ENCODE measurements at places on chromosomes 1 and 21. TPM values are rescaled to one million over a fixed set of nuclear protein-coding genes. Genes with fewer than 3 reads are reported as not detected.

Gene PSMA5
- 99.8 TPM for total RNA-seq

Gene APCS
- total RNA-seq: not detected

Gene FCER1A
- not detected for total RNA-seq

Gene IGSF9
- total RNA-seq: not detected

Gene PGLYRP4
- not detected for total RNA-seq

DNA sequence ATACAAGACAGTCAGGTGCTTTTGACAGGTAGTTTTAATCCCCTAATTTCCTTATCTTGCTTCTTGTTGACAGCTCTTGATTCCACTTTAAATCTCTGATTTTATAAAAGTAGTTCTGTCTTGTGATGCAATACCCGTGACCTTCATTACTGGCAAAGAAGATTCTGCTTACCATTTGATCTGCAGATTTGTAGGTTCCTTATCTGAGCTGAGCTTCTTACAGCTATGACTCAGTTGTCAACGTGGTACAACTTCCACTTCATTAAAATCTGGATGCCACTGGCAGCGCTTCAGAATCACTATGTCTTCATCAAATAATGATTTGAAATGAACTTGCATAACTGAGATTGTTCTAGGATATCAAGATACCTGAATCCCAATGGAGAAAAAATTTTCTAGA is 543.6 kb upstream of the B3GALT2 start:
- no peak for DNase-seq

DNA sequence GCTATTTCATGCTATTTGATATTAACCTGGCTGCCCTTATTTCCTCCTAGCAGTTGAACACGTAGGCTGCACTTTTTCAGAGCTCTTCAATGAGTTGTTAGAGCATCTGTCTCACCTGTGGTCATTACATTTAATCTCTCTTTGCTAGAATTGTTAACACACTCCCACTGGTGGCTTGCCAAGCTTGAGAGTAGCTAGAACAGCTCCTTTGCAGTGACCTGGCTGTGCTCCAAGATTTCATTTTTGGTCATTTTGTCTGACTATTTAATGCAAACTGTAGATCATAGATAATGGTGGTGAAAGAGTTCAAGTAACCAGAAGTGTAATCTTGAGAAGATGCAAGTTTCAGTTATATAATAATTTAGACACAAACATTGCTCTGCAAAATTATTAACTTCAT is 105.6 kb downstream of the LRRC7 start:
- DNase-seq: no peak

- no peak for DNase-seq
Observed at GRCh38 chr1:161158316-161159010, 837 bp upstream of the USP21 start.

GRCh38 chr1:233327651-233328141 is at the start of gene MAP3K21:
TSS of gene MAP3K21 (plus strand) at chr1:233327724. CDS start at chr1:233328029, 305 bp downstream.
- no peak for DNase-seq

GRCh38 chr21:45413922-45414321 is 9.0 kb downstream of the COL18A1 start:
- DNase-seq: no peak

GRCh38 chr21:33480481-33481103 is 818 bp upstream of the TMEM50B start:
- no peak for DNase-seq

DNA sequence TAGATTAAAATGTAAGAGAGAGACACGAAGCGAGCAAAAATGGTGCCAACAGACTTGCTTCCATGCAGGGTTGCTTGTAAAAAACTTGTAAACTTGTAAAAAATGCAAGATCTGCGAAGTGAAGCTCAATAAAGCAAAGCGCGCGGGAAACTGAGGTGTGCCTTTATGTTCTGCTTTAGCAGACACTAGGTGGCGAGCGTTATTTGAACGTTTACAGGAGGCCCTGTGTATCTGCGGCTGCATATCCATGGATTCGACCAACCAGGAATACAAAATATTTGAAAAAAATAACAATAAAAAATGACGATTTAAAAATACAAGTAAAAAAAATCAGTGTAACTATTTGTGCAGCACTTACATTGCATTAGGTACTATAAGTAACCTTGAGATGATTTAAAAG is 1.5 kb downstream of the UBE2G2 start:
- peak; percentile 52 for DNase-seq

DNA sequence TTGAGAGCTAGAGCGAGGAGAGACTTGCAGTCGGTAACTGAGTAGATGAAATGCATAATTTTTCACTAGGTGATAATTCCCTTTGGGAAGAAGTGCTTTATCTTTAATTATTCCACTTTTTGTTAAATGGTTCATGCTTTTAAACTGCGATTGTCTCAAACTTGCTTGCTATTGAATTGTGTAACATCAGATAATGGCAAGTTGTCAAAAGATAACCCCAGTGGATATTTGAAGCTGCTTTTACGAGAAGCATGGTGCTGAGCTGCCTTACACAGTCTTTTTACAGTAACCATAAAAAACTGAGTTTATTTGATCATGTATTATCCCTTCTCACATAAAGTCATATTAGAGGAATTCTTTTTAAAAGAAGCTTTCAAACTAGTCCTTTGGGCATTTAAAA is 30.2 kb downstream of the TMEM50B start:
- no peak for DNase-seq

DNA sequence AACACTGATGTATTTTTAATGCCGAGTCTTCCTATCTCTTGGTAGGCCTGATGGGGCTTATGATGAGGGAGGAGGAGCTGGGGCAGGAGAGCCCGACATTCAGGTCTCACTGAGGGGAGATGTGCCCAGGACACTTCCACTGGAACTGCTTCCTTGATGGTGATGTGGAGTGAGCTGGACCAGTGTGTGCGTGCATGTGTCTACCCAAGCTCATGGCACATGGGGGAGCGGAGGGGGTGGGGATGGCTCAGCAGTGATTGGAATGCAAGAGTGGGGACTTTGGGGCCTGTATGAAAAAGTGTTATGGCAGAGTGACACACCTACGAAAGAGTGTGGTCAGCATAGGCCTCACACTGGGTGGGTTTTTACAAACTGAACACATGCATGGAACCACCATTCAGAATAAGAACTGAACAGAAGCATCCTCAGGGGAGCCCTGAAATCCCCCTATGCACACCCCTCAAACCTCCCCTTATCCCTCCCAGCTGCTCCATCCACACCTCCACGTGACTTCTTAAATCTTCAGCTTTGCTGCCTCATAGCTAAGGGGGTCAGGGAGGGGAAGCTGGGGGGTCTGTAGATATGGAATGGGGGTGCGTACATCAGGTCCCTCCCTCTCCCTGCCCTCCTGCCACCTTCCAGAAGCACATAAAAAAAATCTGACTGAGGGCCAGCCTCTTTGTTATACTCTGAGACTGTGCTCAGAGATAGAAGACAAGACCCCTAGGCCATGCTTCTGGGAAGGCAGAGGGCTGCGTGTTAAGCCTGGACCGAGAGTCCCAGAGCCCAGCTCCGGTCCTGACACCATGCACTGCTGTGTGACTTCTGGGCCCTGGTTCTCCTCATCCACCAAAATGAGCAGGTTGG is 11.6 kb downstream of the IL6R start:
- no peak for DNase-seq

DNA sequence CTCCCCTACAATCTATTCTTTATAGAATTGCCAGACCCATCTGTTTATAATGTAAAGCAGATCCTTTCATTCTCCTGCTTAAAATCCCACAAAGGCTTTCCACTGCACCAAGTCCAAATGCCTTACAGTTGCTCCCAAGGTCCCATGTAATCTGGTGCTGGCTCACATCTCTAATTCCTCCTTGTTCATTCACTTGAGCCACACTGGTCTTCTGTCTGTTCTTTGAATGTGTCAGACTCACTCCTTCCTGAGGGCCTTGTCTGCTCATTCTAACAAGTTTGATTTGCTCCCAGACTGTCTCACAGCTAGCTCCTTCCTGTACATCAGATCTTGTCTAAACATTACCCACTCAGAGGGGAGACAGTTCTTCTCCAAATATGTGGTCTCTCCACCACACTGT is 38.9 kb downstream of the ALG14 start:
- peak; percentile 58 for DNase-seq

GRCh38 chr1:58561633-58562032 is 15.1 kb upstream of the OMA1 start:
- no peak for DNase-seq

DNA sequence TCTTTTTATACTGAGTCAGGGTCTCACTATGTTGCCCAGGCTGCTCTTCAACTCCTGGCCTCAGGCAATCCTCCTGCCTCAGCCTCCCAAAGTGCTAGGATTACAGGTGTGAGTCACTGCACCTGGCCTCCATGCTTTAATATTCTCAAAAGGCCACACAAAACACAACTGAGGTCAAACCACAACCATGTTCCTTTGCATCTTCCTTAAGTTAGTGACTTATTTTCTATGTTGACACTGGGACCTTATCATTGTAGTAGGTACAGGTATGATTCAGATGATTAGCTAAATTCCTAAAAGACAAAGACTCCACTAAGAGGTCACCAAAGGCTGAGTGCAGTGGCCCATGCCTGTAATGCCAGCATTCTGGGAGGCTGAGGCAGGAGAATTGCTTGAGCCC is 131.9 kb upstream of the ATP1B1 start:
- DNase-seq: no peak

DNA sequence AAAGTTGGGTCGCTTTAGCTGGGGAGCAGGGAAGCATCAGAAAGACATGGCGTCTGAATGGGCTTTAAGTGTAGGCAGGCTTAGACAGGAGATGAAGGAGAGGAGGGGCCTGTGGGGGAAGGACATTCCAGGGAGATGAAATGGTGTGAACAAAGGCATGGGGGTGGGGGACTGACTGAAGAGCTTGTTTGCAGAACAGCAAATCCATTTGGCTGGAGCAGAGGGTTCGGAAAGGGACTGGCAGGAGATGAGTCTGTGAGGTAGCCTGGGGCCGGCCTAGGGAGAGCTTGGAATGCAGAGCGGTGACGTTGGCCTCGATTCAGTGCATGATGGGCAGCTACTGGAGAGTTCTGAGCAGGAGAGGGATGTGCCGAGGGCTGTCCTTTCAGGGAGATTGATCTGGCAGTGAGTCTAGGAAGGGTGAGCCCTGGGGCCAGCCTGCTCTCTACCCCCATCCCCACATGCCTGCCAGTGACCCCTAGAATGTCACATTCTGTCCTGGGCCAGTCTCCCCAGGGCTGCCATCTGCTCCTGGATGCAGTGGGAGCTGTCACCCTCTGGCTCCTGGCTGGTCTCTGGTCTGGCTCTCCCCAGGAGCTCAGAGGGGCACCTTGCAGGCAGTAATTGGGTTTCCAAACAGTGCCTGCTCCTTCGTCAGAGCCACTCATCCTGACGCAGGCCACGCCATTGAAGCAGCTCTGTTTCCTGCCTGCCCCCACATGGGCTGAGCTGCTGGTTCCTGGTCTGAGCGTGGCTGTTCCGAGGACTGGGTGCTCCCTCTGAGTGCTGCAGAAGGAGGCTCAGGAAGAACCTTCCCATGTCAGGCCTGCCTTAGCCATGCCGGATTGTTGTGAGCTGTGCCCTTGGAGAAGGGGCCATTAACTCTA is 22.3 kb upstream of the TMEM222 start:
- DNase-seq: peak; percentile 97

DNA sequence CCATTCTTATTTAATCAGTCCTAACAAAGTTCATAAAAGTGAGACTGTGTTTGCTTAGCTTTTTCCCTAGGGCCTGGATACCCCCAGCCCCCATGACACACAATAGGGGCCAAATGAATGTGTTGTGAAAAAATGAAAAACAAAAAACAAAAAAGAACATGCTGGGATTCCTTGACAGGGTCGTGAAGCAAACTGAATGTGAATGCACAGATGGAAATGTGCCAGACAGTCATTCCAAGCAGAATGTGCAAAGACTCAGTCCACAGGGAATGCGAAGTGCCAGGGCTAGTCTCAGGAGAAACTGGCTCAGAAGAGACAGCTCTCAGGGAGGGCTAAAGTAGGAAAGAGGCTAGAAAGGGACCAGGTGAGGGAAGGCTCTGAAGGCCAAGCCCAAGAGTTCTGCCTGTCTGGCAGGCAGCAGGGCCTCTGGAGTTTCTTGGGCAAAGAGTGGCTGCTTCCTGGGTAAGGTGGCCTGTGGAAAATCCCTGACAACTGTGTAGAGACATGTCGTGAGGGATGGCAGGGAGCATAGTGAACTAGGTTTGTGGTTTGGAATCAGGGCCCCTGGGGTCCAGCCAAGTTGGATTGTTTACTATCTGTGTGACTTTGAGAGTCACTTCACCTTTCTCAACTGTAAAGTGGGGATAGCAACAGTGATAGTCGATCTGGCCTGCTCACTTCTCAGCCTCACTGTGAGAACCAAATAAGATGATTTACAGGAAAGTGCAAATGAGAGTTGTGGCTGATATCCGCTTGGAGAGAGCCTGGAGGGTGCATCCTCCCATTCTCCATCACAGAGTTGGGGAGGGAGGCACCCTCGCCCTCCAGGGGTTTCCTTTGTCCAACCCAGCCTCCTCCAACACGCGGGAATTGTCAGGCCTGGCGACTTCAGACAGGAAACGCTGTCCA is 1.2 kb upstream of the ADAM15 start:
- peak; percentile 28 for DNase-seq

GRCh38 chr1:245537992-245538391 is 383.2 kb downstream of the KIF26B start:
- peak; percentile 52 for DNase-seq

DNA sequence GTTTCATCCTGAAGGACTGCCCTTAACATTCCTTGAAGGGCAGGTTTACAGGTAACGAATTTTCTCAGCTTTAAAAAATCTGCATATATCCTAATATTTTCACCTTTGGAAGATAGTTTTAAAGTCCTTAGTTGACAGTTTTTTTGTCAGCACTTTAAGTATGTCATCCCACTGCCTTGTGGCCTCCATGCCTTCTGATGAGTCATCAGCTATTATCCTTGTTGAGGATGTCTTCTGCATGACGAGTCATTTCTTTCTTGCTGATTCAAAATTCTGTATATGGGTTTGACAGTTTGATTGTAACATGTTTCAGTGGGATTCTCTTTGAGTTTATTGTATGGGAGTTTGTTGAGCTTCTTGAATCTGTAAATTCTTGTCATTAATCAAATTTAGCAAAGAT is 500.6 kb downstream of the DISC1 start:
- DNase-seq: peak; percentile 87

- DNase-seq: no peak
Observed at GRCh38 chr1:237104096-237104495, 62.1 kb downstream of the RYR2 start.

DNA sequence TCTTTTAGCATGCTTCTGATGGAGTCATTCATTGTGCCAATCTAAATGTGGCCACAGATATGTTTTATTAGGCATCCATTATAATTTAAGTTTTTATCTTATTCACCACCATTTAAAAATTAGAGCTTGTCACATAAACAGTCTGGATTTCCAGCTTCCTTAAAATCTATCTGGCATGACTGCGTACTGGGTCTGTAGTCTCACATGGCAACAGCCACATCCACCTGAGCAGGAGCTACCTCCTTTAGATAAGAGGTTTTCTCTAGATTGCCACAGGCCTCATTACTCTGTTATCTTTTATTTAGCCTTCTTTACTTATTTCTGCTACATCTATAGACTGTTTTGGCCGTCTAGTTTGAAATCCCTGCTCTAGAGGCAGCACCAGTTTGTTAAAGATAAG is 29.1 kb downstream of the B3GALT2 start:
- DNase-seq: no peak

DNA sequence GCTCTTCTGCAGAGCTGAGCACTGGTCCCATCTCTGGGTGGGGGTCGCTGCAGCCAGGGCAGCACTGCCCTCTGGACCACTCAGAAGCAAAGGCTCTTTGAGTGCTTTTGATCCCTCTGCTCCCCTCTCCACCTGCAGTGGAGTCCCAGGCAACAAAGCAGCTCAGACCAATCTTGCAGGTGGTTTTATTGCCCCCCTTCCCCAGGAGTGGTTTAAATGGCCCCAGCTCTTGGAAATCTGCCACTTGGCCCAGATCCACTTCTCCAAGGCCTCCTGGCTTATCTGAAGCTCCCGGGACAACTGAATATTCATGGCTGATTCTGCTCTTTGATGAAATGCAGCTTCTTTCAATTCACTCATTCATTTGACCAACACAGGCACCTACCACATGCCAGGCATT is 2.7 kb downstream of the STUM start:
- DNase-seq: no peak

Data from RPMI7951 (cell line).